Activated CD4-positive, alpha-beta T cell treated with anti-CD3 and anti-CD28 coated beads, Interleukin-2, amount 50 U/mL, for 1 hour (primary cell): ENCODE measurements at places on chromosomes 11 and 22.

- DNase-seq, result no peak
Measured at GRCh38 chr11:17173332-17173731, 34.5 kb downstream of the PIK3C2A start.

- DNase-seq, result peak; percentile 29
Measured at GRCh38 chr22:37672206-37672919, 3.1 kb upstream of the LGALS1 start.

GRCh38 chr11:76209375-76209972 lies 3.2 kb upstream of the WNT11 start:
- no peak for DNase-seq

DNA sequence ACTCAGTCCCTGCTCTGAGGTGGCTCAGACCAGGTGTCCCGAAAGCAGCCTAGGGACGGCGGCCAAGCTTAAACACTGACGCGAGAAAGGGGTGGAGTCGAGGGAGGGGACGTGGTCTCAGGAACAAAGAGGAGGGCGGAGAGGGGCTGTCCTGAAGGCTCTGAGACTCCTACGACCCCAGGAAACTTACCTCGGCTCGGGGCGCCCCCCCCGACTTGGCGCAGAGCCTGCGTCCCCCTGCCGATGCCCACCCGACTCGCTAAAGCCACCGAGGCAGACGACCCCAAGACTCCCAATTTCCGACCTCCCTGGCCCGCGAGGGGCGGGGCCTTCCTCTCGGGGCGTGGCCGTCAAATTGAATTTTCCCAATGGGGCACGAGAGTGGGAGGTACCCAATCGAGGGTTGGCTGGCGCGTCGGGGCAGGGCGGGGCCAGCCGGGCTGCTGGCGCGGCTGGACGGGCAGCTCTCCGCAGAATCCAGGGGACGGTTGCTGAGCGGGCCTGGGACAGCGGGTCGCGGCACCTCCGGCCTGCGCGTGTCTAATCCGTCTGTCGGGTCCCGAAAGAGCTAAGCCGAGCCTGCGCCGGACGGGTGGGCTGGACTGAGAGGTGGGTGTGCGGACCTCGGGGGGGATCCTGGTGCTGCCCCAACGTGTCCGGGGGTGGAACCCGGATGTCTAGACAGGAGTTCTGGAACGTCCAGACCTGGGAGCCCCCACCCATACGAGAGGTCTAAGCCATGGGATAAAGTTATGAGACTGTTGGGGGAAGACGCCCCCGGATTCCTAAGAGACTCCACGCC lies at the start of gene SMTN:
Gene SMTN (plus strand): TSS at position 471 of the 802 bp plus-strand sequence. CDS start 1,941 bp downstream, outside the sequence.
- DNase-seq, result peak; percentile 86

DNA sequence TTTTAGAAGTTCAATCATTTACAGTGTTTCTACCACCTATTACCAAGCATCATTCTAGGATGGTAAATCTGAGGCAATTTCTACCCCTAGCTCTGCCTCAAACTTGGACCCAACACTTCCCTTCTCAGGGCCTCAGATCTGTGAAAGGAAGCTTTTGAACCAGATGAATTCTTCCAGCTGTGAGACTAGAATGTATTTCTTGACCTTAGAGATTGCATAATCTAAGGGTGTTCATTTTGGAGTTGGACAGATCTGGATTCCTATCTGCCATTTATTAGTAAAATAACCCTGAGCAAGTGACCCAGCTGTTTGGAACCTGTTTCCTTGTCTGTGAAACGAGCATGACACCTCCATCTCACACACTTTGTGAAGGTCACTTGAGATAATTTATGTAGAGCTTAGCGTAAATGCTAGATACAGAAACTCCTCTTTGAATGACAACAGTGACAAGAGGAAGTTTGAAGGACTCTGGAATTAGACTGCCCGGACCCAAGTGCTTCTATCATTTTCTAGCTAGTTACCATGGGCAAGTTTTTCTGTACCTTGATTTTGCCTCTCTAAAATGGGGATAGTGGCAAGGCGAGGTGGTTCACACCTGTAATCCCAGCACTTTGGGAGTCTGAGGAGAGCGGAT lies 3.8 kb upstream of the INTS5 start:
- DNase-seq, result no peak

DNA sequence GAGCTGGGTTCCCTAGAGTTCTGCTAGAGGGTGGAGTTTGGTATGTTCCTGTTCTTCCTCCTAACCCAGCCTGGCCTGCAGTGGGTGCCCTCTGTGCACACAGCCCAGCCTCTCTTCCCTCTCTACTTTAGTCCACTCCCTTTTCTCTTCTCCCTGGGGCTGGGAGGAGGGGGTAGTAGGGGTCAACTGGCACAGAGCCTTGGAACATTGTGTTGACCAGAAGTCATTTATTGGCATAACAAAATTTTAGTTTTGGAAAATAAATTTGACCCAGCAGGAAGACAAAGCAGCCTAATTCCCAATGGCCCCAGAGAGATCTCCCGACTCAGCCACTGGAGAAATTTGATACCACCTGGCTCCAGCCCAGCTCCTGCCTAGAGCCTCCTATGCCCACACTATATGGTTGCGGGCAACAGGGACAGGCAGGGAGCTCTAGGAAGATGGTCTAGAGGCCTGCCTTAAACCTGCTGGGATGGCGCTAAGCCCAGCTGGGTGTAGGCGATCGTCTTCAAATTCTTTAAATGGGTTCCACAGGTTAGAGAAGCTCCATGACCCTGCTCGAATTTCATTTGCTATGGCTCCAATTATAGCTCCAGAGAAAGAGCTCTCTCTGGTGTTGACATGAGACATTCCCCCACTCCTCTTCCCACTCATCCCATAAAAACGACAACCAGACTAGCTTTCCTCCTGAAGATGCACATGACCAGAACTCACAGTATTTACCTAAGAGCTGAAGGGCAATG lies 9.9 kb downstream of the PCSK7 start:
- no peak for DNase-seq

DNA sequence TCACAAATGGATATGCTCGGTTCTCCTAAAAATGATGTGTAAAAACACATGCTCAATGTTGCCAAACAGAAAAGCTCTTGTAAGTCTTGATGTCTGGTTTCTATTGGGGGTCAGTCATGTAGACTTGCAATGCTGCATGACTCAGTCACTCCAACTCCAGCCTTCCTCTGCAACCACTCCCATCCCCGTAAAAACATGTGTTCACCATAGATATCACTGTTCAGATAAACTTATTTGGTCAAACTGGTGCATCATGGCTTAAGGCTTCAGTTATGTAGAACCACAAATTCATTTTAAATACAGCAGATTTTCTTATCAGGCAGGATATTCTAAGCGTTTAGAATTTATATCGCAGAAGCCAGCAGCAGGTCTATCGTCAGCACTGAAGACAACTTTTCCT lies 298.4 kb upstream of the LUZP2 start:
- no peak for DNase-seq

GRCh38 chr11:35992548-35992947 lies 48.7 kb downstream of the LDLRAD3 start:
- no peak for DNase-seq

GRCh38 chr11:74806267-74806666 lies 57.6 kb downstream of the RNF169 start:
- DNase-seq, result no peak

- DNase-seq, result no peak
Measured at GRCh38 chr11:27443746-27444507, 28.7 kb downstream of the LGR4 start.

DNA sequence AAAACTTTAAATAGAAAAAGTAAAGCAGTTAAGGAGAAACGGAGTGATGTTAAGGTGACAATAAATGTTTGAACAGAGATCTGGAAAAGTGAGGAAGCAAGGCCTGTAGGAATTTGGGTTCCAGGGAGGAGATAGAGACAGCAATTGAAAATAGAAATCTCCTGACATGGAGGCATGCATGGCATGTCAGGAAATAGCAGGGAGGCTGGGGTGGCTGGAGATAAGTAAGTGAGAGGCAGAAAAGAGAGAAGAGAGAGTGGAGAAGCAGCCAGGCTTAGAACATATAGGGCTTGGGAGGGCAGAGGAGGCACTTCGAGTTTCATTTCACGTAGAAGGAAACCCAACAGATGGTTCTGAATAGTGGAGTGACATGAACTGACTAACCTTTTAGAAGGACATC lies 185.5 kb downstream of the LRRC4C start:
- DNase-seq, result no peak

DNA sequence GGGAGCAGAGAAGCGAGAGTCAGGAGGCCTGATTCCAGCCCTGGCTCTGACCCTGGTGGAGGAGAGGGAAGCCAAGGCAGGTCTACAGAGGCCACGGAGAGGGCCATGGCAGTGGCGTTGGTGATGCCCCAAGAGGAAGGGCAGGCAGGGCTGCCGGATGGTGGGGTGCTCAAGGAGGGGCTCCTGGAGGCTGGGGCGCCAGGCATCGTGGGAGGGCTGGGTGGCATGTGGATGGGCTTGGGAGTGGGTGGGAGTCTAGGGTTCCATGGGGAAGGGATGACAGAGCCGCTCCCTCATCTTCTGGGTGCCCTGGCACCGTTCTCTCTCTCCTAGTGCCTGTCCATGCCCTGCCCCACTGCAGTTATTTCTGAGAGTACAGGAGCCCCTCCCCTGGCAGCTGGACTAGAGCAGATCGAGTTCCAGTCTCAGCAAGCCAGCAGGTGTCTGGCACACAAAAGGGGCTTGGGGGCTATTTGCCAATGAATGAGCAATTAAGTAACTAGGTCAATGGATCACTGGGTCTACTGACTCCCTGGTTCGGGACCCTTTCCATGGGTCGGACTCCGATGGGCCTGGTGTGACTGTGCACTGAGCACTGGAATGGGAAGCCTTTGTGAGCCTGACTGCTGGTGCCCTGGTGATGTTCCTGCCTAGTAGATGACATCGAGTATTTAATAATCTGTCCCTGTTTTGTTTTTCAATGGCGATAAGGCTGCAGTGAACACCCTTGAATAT lies 570.0 kb downstream of the TBC1D22A start:
- no peak for DNase-seq

DNA sequence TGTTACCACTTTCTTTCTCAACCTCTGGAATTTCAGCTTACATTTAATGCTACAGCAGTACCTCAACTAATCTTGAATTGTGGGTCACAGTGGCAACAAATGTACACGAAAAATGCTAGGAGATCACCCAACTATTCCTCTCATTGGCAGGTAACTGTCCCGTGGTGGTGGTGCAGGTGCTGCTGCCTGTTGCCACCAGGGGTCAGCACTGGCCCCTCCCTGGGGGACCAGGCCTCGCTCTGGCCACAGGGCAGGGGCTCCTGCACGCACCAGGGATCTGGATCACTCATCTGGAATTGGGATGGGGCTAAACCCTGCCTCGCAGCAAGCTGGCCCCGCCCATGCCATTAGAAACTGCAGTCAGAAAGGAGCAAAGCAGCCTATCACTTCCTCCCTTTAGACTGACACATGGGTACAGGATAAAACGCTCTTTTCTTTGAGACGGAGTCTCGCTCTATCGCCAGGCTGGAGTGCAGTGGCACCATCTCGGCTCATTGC lies 6.9 kb upstream of the POLDIP3 start:
- DNase-seq, result peak; percentile 48

GRCh38 chr11:83508804-83509203 lies 222.6 kb upstream of the CCDC90B start:
- DNase-seq, result no peak

DNA sequence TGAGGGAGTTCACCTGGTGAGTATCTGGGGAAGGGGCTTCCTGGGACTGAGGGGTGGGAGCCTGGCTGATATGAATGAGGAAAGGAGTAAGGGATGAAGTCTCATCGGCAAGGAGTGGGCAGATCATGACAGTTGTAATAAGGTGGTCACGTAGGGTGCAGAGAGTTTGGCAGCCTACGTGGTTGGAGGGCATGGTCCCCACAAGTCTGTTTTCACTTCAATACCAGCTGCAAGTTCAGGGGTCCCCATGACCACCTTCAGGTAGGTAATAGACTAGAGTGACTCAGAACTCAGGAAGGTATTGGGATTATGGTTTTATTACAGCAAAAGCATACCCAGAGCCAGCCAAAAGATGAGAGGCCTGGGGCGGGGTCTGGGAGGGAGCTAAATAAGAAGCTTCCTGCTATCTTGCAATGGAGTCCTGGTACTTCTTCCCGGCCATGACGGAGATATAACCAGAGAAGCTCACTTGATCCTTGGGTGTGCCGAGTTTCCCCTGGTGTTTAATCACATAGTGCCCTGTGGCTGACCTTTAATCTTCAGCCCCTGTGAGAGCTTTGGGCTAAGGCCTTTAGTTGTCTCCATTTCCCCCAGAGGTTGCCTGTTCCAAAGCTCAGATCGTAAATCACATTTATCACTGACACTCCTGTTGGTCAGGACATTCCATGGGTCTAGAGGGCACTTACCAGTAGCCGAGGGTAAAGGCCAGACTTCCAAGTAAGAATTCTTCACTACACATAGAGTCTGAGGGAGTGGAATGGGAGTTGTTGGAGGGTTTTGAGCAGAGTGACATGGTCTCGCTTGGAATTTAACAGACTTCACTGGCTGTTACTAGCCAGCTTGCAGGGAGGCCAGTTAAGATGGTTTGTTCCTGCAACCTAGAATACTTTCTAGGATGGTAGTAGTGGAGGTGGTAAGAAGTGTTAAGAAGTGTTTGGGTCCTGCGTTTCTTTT lies 9.1 kb downstream of the SLC3A2 start:
- no peak for DNase-seq

- DNase-seq, result no peak
Measured at GRCh38 chr22:32896891-32897290, 95.4 kb downstream of the TIMP3 start.

DNA sequence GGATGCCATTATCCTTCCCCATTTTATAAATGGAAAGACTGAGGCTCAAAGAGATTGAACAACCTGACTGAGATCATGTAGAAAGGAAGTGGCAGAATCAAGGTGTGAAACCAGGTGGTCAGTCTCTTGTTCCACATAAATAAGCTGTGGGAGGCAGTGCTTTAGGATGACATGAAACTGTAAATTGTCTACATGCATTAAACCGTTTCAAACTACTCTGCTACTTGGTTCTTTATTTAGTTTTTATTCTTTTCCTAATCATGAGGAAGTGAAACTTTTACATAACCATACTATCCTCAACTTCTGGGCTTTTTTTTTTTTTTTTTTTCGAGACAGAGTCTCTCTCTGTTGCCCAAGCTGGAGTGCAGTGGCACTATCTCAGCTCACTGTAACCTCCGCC lies 34.9 kb downstream of the CADM1 start:
- DNase-seq, result no peak

GRCh38 chr11:110654456-110654855 lies 57.8 kb downstream of the ARHGAP20 start:
- DNase-seq, result no peak

DNA sequence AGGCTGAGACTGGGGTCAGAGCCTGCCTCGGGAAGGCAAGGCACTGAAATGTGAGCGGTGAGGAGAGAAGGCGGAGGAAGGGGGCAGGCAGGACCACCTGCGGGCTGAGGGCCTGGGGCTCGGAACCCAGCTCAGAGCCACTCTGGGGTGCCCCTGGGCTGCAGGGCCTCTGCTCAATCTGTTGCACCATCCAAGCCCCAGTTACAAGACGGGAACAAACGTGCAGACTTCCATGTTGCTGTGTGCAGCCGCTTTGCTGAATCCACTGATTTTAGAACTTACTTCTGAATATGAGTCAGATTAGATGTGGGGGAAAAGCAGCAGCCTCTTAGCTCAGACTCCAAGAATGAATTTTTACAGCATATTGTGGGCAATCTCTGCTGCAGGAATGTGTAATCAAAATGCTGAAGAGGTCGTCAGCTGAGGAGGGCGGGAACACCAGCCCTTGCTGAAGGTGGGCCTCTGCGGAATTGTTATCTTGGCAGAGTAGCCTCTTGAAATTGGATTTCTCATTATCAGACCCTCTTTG lies 21.6 kb downstream of the PARVG start:
- DNase-seq, result no peak

GRCh38 chr22:19717691-19718455 lies 3.6 kb downstream of the SEPTIN5 start:
- peak; percentile 79 for DNase-seq

- DNase-seq, result peak; percentile 79
Measured at GRCh38 chr22:21646608-21647590, 4.8 kb downstream of the SDF2L1 start.
